ENCODE measurements at places on chromosomes 7 and 10.

GRCh38 chr10:63465293-63466143, at the start of gene JMJD1C:
Gene JMJD1C (minus strand): TSS chr10:63465977. CDS start chr10:63465662, 315 bp downstream.
- DNase-seq, result peak; percentile 29

- peak; percentile 89 for DNase-seq
These were observed at the start of gene RGS10 for GRCh38 chr10:119542357-119542987. Gene RGS10 (minus strand): TSS chr10:119542719. CDS start chr10:119542638, 81 bp downstream.

- DNase-seq, result no peak
These were observed 130.3 kb upstream of the MINDY3 start for GRCh38 chr10:15990535-15991129.

DNA sequence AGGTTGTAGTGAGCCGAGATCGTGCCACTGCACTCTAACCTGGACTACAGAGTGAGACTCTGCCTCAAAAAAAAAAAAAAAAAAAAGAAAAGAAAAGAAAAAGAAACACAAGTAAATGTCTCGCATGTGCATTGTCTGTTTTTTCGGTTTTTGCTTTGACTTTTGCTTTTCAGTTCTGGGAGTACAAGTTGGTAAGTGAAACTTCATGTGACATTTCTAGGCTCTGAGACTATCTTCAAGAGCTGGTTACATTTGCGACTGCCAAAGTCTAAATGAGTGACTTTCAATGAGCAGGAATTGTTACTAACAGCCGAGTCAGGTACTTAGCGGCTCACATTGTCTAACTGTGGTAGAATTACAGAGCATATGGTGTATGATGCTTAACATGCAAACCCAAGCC, 107.0 kb upstream of the CELF2 start:
- no peak for DNase-seq

- DNase-seq, result no peak
These were observed 61.8 kb upstream of the STEAP1 start for GRCh38 chr7:90092506-90092905.

GRCh38 chr7:3670898-3671297, 369.8 kb downstream of the SDK1 start:
- no peak for DNase-seq

DNA sequence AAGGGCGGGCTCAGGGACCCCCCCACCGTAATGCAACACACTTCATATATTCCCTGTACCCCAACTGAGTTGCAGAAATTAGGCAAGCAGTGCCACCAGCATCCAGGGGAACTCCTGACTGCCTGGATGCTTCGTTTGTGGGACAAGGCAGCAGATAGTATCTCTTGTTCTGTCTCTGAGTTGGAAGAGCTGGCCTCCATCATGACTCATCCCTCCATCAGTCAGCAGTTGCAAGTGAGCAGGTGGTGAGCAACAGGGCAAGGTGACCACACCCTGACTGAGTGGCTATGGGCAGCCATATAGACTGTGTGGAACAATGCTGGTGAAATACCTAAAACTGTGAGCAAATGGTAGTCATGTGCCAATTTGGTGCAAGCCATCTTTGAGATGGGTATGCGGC, 22.8 kb upstream of the ADAMTS14 start:
- no peak for DNase-seq

DNA sequence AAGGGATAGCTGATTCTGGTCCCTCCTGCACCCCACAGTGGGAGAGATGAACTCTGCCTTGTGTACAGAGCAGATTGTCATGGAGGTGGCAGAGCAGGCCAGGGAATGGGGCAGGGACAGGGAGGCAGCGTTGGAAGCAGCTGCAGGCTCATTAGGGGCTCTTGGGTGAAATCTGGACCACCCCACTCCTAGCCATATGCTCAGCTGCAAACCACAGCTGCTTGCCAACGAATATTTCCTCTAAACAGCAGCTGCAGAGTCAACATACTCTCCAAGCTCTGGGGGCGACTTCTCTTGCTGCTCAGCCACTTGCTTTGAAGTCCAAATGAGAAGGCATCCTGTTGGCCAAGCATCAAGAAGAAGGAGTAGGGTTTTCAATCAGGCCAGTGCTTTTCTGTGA, 302.3 kb upstream of the AUTS2 start:
- DNase-seq, result no peak
